ENCODE measurements at places on chromosomes 11 and 22.

DNA sequence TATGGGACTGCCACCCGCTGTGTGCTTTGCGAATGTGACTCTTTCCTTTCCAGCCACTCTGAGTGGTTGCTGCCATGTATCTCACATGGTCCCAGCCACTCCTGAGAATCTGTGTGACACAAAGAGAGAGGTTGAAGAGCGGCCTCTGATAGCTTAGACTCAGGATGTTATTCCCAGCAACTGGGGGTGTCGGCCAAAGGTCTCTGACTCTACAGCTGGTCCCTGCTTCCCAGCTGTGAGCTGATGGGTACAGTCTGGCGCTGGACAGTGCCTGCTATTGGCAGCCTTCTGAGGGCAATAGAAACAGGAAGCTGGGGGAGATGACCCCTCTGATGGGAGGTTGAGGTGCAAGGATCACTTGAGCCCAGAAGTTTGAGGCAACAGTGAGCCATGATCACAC lies 105.1 kb downstream of the RRAS2 start:
- DNase-seq, result no peak

DNA sequence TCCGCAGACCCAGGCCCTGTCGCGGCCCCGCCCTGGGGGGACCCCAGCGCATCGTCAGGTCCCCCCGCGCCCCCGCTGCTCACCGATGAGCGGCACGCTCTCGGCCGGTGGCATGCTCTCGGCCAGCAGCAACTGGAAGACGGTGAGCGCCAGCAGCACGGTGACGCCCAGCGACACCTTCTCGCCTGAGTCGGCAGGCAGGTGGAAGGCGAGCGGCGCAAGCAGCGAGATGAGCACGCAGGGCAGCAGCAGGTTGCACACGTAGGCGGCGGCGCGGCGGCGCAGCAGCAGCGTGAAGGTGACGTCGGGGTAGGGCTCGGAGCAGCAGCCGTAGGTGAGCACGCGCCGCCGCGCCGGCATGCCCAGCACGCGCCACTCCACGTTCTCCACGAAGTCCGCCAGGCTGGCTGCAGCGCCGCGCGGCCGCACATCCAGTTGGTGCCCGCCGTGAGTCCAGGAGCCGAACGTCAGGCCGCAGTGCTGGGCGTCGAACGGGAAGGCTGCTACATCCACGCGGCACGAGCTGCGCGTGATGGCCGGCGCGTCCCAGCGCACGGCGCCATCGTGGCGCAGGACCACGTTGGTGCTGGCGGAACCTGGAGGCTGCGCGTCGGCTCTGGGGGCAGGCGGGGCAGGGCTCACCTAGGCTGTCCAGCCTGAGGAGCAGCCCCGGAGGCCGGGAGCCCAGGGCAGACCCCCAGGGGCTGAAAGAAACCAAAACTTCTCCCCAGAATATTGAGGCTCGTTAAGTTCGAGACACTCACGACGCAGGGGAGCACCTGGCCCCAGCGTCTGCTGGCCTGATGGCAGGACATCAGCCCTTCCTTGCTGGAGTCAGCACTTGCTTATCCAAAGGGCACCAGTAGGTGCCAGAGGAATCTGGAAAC lies 3.8 kb downstream of the CHRNA10 start:
- DNase-seq, result no peak

DNA sequence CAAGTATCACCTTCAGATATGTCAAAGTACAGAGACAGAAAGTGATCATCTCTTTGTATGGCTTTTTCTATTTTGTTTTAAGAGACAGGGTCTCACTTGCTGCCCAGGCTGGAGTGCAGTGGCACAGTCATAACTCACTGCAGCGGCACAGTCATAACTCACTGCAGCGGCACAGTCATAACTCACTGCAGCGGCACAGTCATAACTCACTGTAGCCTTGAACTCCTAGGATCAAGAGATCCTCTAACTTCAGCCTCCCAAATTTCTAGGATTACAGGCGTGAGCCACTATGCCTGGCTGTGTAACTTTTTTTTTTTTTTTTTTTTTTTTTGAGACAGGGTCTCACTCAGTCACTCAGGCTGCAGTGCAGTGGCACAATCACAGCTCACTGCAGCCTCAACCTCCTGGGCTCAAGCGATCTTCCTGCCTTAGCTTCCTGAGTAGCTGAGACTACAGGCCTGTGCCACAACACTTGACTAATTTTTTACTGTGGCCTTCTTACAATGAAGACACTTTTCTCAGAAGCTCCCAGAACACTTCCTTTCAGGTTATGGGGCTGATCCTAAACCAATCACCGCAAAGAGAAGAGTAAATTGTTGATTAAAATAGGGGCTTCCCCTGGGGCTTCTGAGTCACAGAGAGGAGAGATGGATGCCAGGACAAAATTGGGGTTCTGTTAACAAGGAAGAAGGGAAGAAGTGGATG lies 9.0 kb upstream of the HIKESHI start:
- DNase-seq, result no peak

DNA sequence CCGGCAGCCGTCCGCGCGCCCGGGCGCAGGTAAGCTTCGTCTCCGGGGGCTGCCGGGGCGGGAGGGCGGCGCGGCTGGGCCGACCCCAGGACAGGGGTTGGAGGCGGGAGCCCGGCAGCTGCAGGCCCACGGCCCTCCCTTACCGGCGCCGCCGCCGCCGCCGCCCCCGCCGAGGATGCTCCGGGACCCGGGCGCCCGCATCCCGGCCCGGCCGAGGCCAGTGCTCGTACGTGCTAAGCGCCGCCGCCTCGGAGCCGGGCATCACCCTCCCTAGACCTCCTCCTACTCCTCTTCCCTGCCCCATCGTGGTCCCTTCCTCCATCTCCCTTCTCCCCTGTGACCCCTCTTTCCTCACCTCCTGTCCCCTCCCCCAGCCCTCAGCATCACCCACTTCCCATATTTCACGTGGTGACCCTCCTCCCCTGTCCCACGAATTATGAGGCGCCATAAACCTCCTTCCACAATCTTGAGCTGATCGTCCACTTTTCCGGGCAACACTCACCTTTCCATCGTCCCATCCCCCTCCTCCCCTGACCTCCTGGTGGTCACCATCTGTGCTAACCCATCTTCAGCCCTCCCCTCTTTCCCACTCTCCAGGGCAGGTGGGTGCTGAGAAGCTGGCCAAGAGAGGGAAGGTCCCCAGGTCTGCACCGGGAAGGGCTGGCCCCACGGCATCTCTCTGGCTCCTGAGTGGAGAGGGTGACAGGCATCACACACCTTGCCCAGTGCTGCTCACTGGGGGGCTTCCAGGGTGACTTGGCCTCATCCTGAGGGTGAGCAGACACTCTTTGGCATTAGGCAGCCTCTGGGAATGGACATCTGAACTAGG lies 612 bp downstream of the ASPHD2 start:
- no peak for DNase-seq

- peak; percentile 19 for DNase-seq
Observed at GRCh38 chr11:57426929-57427726, at the start of gene SLC43A3. Gene SLC43A3 (minus strand): TSS chr11:57427121. CDS start chr11:57426172, 949 bp downstream.

DNA sequence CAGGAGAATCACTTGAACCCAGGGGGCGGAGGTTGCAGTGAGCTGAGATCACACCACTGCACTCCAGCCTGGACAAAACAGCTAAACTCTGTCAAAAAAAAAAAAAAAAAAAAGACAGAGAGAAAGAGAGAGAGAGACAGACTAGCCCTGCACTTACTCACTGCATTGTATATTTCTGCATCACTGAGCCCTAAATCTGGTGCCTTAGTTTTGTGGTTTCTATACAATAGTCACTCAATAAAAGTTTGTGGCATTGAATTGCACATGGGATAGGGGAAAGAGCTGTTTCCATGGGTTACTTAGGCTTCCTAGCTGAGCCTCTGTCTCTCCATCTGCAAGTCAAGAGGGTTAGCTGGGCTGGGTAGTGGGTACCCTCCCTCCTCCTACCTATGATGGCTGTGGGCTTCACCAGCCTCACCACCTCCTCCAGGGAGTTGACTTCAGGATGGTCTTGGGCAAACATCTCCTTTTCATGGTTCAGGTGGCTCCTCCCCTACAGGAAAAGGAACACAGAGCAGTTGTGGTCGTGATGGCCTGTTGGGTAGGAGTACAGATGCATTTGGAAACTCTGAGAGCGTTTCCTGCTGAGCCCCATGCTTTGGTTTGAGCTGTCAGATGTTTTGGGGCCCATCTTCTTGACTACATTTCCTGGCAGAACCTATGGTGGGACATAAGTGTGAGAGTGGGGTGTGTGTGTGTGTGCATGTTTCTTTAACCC lies 73.2 kb downstream of the CCDC81 start:
- no peak for DNase-seq

DNA sequence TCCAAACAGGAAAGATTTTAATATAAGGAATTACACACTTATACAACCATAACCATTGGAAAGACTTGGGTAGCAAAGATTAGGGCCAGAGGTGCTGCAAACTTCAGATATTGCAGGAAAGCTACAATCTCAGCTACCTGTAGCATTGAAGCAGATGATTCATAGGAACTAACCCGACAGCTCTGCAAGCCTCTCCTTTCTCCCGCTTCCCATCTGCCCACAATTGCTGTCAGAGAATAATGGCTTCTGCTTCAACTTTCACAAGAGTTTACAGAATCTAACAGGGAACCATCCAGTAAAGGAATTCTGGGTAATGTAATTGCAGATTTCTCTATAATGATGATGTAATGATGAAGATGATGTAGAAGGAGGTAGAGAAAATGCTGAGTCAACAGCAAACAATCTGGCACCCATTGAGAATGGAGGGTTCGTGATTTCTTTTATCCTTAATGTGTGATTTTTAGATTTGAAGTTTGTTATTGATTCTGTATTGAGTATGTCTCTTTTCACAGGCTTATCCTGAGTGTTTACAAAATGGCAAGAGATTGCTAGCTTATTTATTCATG lies 70.8 kb upstream of the USP47 start:
- no peak for DNase-seq

DNA sequence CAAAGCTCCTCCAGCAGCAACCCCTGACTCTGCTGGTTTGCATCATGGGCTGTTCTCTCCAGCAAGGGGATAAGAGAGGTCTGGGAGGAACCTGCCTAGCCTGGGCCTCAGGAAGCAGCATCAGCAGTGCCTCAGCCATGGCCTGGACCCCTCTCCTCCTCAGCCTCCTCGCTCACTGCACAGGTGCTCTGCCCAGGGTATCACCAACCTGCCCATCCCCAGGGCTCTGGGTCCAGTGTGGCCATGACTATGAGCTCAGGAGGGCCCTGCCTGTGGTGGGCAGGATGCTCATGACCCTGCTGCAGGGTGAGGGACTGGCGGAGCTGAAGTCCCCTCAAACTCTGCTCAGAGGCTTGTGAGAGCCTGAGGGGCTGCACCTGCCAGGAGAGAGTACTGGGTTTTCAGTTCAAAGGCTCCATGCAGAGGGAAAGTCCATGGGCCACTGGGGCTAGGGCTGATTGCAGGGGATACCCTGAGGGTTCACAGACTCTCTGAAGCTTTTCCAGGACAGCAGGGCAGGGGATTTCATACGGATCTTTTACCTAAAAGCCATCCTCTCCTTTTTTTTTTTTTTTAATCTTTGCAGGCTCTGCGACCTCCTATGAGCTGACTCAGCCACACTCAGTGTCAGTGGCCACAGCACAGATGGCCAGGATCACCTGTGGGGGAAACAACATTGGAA lies 115.8 kb upstream of the IGLL5 start:
- DNase-seq, result no peak

DNA sequence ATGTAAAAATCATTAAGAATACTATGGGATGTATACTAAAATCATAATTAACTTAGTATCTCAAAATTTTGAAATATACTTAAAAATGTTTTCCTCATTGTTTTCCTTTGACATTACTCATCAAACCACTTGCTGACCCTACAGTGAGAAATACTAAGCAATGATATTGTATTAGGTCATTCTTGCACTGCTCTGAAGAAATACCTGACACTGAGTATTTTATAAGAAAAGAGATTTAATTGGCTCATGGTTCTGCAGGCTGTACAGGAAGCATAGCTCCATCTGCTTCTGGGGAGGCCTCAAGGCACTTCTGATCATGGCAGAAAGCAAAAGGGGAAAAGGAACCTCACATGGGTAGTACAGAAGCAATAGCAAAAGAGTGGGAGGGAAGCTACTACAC lies 950.9 kb upstream of the CHORDC1 start:
- no peak for DNase-seq

- no peak for DNase-seq
Observed at GRCh38 chr11:59841514-59841913, 3.8 kb downstream of the CBLIF start.

DNA sequence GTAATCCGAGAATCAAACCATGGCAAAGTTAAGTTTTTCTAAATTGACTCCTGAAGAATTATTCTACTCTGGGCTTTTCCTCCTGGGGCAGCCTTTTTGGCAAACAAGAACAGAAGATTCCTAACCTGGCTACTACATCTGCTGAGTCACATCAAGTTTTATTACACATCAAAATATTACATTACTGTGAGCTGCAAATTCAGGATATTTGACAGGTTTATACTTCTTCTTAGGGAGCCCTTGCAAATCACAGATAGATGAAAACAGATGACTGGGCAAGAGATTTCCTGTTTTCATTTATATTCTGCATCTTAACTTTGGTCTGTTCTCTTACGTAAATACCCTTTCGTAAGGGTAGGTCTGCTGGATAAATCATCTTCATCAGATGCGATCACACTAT lies 23.6 kb downstream of the XRRA1 start:
- DNase-seq, result no peak

DNA sequence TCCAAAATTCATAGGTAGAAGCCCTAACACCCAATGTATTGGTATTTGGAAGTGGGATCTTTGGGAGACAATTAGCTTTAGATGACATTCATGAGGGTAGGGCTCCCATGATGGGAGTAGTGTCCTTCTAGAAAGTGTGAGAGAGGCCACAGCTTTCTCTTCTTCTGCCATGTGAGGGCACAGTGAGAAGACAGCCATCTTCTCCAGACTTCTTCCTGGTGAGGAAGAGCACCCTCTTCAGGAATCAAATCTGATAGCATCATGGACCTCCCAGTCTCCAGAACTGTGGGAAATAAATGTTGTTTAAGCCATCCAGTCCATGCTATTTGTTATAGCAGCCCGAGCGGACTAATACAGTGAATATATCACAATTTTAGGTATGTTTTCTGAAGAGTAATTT lies 96.9 kb downstream of the CNTN5 start:
- DNase-seq, result no peak

DNA sequence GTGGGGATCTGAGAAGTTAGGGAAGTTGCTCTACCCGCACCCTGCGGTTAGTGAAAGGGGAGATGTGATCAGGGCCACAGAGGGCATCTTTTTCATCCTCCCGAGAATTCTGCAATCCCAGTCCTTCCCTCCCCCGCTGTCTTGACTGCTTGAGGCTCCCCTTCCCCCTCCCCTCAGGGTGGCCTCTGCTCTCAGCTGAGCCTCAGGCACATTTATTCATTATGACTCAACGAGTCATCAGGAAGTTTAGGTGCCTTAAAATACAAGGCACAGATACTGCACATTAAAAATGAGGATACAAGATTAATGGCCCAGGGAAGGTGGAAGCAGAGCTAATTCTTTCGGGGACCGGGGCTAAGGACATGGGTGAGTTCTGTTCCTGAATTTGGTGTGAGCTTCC lies 104.0 kb downstream of the CACNA1I start:
- no peak for DNase-seq
